Right forelimb (tissue), 1 donor: ENCODE measurements at places on chromosomes 11 and 22.
A peak's percentile ranks its signal among the peaks of the same experiment; 100 is the strongest.

- DNase-seq, result no peak
These were observed 3.0 kb upstream of the CHEK1 start for GRCh38 chr11:125621995-125622394.

- DNase-seq, result no peak
These were observed 47.5 kb downstream of the RPL27A start for GRCh38 chr11:8729837-8730696.

DNA sequence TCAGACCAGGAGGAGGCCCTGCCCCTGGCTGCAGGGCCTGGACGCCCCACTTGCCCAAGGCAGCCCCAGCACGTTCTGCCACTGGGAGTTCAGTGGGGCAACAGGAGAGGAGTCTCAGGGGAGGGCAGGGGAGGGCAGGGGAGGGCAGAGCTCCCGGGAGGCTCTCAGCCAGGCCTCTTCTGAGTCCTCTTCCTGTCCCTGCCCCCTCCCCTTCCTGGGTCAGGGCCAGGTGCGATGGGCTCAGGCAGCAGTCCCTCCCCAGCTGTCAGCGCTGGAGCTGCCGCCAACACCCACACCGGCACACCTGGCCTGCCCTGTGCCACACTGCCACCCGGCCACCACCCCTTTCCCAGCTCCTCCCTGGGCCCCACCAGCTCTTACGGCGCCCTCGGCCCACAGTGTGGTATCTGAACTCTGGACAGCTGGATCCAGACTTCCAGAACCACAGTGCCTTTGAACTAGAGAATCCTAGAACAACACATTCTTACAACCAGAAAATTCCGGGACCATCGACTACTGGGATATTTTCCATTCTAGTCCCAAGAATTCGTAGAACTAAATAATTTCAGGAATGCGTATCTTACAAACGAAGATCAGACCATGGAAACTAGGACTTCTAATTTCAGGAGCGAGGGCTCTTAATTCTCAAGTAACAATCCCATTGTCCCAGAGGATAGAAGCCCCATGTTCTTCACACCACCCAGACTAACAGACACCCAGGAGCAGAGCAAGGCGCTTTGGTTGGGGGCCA, 21.8 kb downstream of the RPL3 start:
- no peak for DNase-seq

GRCh38 chr11:97732011-97732632, 1288.6 kb upstream of the CNTN5 start:
- no peak for DNase-seq

- no peak for DNase-seq
These were observed 4.5 kb upstream of the FGF3 start for GRCh38 chr11:69823641-69824265.

- no peak for DNase-seq
These were observed 2.0 kb downstream of the PARVG start for GRCh38 chr22:44182588-44183286.

- DNase-seq, result no peak
These were observed 8.7 kb downstream of the MYO18B start for GRCh38 chr22:25750569-25751173.

DNA sequence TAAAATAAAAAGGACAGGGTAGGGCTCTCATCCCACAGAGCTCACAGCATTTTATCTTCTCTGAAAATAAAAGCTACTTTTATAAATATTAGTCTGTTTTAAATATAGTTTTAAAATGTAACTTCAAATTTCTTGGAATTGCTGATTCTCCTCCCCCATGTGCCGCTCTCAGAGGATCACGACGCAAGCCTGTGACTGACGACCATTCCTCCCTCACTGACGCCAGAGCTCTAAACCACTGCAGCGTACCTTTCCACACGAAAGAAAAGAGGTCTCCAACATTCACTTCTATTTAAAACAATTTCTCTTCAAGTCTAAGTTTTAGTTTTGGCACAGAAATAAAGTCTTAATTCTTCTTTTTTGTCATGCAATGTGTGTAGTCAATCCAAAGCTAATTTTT, 9.3 kb downstream of the TOLLIP start:
- no peak for DNase-seq

DNA sequence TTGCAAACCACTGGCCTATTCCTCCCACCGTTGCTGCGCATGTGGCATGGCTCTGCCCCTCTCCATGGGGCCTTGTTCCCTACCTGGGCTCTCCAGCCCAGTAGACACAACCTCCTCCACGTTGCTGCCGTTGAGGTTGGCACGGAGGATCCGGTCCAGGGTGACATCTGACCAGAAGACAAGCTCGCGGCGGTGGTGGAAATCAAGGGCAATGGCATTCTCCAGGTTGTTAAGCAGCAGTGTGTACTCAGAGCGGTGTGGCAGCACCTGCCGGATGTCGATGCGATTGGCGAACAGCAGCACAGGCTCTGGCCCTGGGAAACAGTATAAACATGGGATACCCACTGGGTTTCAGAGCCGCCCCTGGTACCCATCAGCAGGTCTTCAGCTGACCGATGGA, 23.8 kb downstream of the LRP4 start:
- DNase-seq, result no peak

DNA sequence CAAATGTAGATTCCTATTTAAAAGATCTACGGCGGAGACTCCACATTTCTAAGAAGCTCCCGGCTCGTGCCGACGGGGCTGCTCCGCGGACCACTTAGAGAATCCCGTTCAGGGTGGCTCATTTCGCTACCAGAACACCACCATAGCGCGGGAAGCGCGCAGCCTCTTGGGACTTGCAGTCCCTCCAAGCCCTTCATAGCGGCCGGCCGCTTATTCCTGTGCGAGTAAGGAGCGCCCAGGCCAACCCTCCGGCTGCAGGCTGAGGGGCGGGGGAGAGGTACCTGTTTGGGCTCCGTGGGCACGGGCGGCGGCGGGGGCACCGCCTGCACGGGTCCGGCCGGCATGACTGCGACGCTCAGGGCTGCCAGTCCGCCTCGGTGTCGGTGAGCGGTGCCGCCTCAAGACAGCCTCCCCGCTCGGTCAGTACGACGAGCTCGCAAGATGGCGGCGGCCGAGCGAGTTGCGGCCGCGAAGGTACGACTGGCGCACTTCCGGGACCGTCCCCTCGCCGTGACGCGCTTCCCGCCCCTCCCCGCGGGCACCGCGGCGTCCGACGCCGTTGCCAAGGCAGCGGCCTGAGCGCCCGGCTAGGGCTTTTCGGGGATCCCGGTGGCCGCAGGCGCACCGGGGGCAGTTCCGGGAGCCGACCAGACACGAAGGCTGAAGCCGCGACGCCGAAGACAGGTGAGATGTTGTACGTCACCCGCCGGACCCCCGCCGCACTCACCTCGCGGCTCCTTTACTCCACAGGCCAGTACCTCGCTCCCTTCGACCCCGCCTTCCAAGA, at the start of the genes CCDC157 and SF3A1:
CCDC157 (plus strand) TSS at position 559 of the 787 bp plus-strand sequence. CDS start 8,994 bp downstream, outside the sequence.
SF3A1 (minus strand) TSS at position 446 of the 787 bp plus-strand sequence; CDS start at position 344, 102 bp downstream.
- peak; percentile 93 for DNase-seq

GRCh38 chr11:119583585-119583984, 145.4 kb downstream of the NECTIN1 start:
- no peak for DNase-seq

DNA sequence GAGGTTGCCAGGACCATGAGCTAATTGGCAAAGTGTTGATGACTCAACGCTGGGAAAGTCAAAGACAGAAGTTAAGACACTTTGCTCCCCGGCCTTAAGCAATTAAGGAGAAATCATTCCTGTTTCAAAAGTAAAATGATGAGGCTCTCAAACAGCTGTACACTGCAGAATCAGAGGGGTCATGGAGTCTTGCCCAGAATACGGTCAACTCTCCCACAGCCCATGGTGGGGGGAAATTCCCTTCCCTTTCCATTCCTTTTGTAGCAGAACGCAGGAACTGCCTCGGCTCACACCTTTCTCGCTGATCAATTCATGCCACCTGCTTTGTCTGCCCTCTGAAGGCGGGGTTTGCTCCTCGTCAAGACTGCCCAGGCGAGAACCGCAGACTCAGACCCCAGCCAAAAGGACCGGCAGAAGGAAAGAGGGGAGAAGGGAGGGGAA, 52.8 kb downstream of the MN1 start:
- peak; percentile 60 for DNase-seq

GRCh38 chr11:118928870-118929500, 3.3 kb upstream of the BCL9L start:
- peak; percentile 94 for DNase-seq

GRCh38 chr11:113162592-113162962, 151.8 kb upstream of the TTC12 start:
- peak; percentile 54 for DNase-seq

DNA sequence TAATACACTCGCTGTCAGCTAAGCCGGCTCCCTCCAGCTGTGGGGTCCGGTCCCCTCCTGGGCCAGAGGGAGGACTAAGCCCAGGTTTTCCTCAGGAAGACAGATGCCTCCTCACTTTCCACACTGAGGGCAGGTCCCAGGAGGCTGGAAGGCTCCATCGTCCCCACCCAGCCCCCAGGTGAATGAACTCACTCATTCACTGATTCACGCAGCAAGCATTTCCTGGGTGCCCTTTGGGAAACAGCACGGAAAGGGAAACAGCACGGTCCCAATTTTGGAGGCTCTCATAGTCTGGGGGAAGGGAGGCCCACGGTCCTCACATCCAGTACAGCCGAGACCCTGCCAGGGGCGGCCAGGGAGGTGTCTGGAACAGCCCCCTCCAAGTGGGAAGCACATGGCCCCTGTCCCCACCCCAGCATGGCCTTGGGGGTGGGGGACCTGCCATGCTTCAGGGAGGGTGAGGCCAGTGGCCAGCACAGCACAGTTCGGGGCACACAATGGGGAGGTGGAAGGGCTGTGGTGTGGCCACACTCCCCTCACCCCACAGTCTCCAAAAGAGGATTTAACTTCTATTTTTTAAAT, 9.3 kb upstream of the TH start:
- DNase-seq, result no peak

GRCh38 chr22:29478326-29479276, 1.4 kb upstream of the NEFH start:
- peak; percentile 79 for DNase-seq
